Upper lobe of right lung (tissue), 1 donor: ENCODE measurements at places on chromosomes 16 and 17. TPM values are rescaled to one million over a fixed set of nuclear protein-coding genes. Genes with fewer than 3 reads are reported as not detected.

DNA sequence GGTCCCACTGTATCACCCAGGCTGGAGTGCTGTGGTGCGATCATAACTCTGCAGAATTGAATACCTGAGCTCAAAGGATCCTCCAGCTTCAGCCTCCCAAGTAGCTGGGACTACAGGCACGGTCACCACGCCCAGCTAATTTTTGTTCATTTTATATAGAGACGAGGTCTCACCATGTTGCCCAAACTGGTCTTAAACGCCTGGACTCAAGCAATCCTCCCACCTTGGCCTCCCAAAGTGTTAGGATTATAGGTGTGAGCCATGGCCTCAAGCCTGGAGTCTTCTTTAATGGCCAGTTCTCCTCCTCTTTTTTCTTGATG is 484 bp downstream of the CD300LB start:
- H3K4me3 ChIP-seq, result no peak overlapping the region
- H3K27me3 ChIP-seq, result peaks cover 6% of the 10 kb centered on the region
- H3K36me3 ChIP-seq, result no peaks in the 10 kb centered on the region
- no peak overlapping the region for H3K27ac ChIP-seq
- no peaks in the 10 kb centered on the region for H3K4me1 ChIP-seq

- H3K27me3 ChIP-seq, result no peaks in the 10 kb centered on the region
- H3K27ac ChIP-seq, result peak overlapping the region; percentile 76
- DNase-seq, result peak; percentile 66
- H3K4me1 ChIP-seq, result peaks cover 6% of the 10 kb centered on the region
These were observed 6.0 kb upstream of the TBC1D3B start for GRCh38 chr17:36182176-36183000.

DNA sequence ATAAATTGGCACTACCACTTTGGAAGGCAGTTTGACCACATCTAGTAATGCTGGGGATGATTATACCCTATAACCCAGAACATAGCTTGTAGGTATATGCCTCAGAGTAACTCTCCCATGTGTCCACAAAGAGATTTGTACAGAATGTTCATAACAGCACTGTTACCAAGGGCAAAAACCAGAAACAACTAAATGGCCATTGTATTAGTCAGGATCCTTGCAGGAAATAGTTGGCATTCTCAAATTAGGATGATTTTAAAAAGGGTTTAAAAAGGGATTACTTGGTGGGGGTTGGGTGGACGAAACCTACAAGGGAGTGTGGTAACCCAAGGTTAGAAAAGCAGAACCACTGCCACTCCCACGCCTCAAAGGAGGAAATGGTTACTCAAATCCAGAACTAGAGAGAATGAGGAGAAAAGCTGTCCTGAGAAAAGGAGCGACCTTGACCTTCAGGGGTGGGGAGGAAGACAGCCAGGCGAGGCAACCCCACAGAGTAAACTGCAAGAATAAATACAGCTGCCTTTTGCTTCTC is 2.1 kb downstream of the CPPED1 start:
- H3K4me3 ChIP-seq, result no peak overlapping the region
- H3K4me1 ChIP-seq, result peaks cover 18% of the 10 kb centered on the region
- H3K36me3 ChIP-seq, result no peaks in the 10 kb centered on the region
- H3K27ac ChIP-seq, result peak overlapping the region; percentile 24

GRCh38 chr16:73315645-73316044 is 267.7 kb upstream of the ZFHX3 start:
- H3K4me3 ChIP-seq, result no peak overlapping the region
- no peaks in the 10 kb centered on the region for H3K4me1 ChIP-seq
- no peak for DNase-seq
- H3K27ac ChIP-seq, result no peak overlapping the region
- no peaks in the 10 kb centered on the region for H3K27me3 ChIP-seq
- H3K36me3 ChIP-seq, result no peaks in the 10 kb centered on the region

GRCh38 chr16:88927010-88927409 is 50.0 kb downstream of the CBFA2T3 start:
- H3K4me3 ChIP-seq, result no peak overlapping the region
- H3K27ac ChIP-seq, result no peak overlapping the region
- peaks cover 23% of the 10 kb centered on the region for H3K4me1 ChIP-seq
- no peaks in the 10 kb centered on the region for H3K27me3 ChIP-seq

The GNG13 gene
- total RNA-seq, result not detected
